ENCODE measurements at places on chromosomes 2 and 18.

GRCh38 chr2:30394096-30394495 lies 53.0 kb upstream of the LCLAT1 start:
- no peak for DNase-seq

DNA sequence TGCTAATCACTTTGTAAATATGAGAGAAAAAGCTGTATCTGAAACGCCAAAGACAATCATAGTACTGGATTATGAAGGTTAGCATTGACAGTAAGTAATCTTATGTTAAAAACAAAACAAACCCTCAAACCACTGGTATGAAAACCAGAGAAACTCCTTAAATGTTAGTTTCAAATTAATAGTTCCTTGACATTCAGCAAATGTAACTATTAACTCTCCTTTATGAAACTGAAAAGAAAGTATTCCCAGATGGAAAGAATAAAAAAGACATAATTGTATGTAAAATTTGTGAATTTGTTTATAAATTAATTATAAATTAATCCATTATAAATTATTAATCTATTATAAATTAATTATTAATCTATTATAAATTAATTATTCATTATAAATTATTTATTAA lies 12.3 kb downstream of the FASTKD1 start:
- DNase-seq, result no peak

DNA sequence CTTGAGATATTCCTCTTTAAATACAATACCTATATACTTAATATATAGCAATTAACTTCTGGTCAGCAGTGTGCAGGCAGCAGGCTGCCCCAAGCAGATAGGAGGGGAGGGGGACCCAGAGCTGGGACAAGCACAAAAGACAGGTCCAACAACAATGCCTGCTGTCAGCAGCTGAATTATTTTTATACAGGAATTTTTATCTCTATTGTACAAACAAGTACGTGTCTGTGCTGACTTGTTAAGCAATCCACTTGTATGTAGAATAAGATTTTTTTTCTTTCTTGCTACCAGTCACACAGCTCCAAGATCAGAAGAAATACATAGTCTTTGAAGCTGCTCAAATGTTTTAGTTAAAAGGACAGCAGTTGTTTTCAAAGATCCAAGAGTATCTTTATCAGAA lies 16.7 kb downstream of the BCL11A start:
- DNase-seq, result no peak

DNA sequence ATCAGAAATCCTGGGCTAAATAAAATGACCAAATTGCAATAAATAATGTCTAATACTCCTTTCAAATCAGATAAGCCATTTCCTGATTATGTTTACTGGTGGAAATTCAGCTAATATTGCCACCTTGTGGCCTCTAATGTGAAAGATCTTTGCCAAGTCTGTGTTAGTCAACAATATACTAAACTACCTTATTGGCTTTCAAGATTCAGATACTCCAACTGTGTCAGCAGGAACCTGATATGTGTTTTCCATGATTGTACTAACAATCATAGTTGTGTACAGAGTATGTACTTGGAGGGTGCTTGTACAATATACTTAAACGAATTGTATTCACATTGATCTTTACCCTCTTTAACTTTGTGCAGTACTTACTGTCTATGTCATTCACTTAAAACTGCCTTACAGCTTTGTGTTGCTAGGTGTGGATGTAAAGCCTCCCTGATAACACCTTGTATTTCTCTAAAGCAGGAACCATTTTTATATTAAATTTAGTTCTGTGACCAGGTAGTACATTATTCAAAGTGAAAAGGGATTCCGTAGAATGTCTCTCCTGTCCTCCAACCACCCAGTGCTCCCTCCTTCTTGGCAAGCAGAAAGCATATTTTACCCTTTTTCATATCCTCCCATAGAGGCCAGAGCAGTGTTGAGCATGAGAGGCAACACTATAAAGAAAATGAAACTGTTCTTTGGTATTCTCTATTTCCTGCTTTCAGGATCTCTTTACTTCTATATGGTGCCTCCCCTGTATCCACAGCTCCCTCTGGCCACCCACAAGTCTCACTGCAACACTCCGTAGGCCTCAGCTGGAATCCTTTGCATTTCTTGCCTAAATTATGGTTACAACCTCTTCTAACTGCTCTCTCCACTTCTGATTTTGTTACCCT lies 75.2 kb upstream of the C2orf15 start:
- no peak for DNase-seq

Data from stimulated activated CD8-positive, alpha-beta memory T cell treated with anti-CD3 and anti-CD28 coated beads, Interleukin-4, amount 100 ng/mL, for 4 hours (primary cell).